ENCODE measurements at places on chromosomes 12 and 14.

DNA sequence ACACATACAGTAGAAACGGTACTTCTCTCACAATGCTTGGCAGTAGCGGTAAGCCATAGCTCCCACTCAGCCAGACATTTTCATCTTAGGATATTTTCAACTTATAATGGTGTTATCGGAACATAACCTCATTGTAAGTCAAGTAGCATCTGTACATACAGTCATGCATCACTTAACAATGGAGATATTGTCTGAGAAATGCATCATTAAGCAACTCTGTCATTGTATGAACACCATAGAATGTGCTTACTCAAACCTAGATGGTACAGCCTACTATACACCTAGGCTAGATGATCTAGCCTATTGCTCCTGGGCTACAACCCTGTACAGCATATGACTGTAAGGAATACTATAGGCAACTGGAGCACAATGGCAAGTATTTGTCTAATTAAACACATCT lies 40.8 kb downstream of the RPS6KA5 start:
- no peak for DNase-seq

DNA sequence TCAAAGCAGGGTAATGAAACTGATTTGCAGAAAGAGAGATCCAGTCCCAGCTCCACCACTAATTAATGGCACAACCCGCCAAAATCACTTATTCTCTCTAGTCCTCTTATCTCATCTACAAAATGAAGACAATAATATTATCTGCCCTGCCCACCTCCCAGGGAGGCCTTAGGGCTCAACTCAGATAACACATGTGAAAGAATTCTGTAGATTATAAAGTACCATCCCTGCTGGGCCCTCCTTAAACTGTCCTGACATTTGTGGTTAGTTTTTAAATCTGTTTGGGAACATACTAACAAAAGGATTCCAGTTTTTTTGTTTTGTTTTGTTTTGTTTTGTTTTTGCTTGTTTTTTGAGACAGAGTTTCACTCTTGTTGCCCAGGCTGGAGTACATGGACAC lies 7.3 kb downstream of the POMT2 start:
- no peak for DNase-seq

GRCh38 chr12:14942196-14942931 lies 4.0 kb upstream of the ERP27 start:
- no peak for DNase-seq

DNA sequence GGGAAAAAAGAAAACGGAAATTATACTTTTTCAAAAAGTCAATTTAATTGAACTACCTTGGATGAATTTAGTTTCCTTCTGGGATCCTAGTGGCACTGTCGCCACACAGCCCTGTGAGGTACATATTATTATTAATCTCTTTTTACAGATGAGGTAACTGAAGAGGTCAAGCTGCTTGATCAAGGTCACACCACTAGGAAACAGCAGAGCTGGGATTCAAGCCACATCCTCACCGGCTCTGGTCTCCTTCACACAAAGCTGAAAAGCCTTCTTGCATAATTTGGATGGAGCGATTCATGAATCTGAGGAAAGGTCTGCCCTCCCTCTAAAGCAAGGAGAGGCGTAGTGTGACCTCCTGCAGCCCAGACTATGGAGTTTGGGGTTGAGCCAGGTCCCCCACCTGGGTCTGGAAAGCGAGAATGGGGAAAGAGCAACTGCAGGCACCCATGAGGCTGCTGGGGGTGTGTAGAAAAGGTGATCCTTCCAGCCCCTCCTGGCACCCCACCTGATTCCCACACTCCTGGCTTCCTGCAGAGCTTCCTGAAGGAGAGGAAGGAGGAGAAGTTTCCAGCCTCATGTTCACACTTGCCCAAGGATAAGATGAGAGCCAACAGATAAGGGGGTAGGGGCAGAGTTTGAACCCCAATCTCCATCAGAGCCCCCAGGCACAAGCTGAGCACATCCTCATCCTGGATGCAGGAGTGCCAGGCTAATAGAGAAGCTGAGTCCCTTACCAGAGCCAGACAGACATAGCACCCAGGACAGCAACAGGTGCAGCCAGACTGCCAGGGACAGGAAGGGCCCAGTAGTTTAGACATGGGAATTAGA lies 3.9 kb upstream of the KRT79 start:
- DNase-seq, result no peak

DNA sequence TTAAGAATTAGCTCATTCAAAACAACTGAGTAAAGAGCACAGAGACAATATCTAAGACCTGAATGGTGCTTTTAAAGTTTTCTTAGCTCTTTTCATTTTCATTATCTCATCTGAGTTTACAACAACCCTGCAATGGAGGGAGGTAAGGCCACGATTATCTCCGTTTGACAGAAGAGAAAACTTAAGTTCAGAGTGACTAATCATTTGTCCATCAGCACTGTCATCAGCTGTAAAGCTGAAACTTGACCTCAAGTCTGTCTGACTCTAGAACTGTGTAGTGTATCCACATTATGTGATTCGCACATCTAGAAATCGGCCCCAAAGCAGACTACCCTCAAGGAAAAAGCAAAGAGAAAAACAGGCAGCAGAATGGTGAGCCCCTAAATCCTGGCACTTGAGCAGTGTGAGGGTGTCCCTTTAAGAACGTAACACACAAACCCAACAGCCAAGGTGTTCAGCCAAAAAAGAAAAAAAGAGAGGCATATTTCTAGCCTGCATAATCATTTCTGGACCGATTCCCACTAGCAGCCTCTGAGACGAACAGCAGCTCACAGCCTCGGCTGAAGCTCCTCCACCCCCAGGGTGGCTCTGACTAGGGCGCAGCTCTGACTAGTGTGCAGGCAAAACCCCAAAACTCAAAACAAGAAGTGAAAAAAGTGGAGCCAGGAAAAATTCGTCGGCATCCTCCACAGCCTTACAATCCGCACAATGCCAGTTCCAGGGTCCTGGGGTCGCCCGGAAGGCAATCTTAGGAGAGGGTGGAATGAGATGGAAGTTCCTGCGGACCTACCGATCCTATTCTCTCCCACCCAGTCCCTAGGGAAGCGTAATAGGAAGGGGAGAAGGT lies 1.6 kb downstream of the STXBP6 start:
- DNase-seq, result no peak

Data from inflammatory macrophage (primary cell).